CD14-positive monocyte (primary cell): ENCODE measurements at places on chromosomes 1 and 21.

DNA sequence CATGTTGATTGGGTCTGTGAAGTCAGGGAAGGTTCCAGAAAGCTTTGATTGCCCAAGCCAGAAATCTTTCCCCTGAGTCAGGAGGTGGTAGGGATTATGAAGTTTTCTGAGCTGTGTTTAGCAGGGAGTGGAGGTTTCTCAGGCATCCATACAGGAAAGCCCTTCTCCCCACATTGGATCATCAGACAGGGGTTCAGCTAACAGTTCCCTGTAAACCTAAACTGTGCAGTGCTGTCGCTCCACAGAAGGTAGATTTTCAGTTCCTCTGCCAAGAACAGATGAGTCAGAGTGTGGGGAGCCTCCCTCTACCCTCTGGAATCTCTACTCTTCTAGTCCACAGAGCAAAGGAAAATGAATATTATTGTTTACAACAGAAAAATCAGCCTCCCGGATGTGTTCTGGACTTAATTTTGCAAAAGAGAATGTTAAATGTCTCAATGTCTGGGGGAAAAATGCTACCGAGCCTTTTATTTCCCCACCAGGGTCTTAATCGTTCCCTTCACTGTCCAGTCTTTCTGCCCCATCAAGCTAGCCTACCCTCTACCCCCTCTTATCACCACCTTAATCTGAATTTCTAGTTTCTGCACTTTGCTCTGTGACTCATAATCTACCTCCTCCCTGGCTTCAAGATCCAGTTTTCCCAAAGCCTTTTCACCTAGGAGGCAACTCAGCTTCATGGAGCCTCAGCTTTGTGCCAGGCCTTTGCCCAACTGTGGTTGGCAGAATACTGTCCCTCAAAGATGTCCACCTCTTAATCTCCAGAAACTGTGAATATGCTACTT is 355.6 kb downstream of the PRDM2 start:
- DNase-seq: no peak

DNA sequence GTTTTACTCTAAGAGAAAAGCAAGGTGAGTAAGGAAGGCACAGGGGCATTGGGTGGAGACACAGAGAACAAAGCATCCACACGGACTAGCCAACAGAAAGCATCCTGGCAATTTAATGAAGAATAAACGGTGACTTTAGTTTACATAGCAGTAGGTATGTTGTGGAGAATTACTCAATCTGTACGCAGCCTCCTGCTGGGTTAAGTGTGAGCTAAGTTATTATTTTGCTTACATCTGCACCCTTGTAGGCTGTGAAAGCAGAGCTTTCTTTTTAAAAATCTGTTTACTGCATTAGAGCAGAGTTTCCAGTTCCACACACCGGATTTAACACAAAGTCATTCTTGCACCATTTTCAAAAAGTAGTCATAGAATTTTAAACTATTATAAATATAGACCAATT is 144.5 kb downstream of the AKT3 start:
- no peak for DNase-seq

GRCh38 chr1:40944841-40945430 is 34.6 kb upstream of the CTPS1 start:
- no peak for DNase-seq

DNA sequence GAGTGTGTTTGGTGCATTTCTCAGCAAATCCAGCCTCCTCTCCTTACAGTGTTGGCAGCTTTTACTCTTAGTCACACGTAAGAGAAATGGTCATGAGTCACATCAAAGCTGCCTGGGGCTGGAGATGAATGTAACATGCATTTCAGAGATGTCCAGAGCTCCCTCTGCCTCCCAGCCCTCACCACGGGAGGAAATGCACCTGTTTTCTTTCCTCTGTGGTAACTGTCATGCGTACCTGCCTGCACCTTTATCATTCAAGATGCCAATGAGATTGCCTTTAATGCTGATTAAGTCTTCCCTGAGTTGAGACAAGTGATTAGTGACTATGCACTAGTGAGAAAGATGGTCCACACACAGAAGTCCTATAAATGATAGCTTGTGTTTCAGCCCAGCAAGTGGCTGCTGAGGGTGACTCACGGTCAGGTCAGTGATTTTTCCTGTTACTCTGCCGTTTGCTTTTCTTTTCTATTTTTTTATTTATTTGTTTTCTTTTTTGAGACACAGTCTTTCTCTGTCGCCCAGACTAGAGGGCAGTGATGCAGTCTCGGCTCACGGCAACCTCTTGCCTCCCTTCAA is 277.3 kb upstream of the FMN2 start:
- peak; percentile 48 for DNase-seq

DNA sequence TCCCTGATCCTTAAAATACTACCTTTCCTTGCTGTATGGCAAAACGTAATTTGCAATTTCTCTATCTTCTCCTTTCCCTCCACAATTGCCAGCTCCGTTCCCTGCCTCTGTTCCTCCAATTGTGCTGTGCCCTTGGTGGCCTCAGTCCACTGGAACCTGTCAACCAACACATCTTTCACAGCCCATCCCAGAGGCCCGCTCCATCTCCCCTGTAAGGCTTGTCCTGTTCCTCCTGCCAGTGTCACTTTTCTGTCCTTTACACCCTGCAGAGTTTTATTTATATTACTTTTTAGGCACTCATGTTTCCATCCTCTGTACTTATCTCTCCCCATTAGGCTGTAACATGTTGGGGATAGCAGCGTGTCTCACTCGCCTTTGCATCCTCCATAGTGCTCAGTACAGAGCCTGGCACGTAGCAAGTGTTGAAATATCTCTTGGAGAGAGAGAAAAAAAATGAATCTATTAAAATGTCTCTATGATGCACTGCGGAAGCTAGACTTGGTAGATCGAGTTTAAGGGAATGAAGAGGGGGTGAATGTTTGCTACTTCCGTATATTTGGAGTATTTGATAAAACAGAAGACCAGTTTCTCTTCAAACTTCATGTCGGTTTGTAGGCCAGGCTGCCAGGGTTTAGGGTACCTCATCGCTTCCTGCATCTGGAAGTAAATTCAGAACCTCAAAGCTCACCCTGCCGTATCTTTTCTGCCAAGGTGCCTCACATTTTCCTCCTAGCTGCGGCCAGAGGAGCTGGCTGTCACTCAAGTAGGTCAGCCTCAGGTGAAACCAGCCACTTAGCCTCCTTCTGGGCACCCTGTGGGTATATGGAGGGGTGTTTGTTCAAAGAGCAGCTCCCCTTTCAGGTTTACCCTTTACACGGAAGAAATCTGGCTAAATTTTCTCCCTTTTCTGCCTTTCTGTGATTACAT is 303.8 kb downstream of the TM2D1 start:
- no peak for DNase-seq

DNA sequence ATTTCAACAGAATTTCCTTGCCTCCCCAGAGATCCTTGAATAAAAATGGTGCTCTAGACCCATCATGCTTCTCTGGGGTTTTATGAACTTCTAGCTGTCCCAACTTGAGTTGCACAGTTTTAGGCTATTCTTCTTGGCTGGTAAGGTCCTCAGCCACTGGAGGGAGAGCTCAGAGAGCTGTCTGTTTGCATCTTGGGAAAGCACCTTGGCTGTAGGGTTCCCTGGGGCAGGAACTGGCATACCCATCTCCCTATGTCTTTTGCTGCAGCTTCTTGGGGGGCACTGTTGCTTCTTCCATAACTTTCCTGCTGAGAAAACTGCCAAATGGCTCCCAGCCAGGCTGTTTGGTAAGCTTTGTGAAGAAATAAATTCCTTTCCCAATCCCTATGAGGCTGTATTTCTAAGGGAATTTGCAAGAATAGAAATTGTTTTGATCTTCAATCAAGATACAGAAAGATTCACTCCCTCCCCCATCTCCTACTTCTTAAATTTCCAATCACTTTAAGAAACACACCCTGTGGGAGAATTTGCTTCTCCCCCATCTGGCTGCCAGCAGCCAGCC is 8.2 kb upstream of the FMOD start:
- DNase-seq: no peak
